ENCODE measurements at places on chromosomes 1 and 21.

DNA sequence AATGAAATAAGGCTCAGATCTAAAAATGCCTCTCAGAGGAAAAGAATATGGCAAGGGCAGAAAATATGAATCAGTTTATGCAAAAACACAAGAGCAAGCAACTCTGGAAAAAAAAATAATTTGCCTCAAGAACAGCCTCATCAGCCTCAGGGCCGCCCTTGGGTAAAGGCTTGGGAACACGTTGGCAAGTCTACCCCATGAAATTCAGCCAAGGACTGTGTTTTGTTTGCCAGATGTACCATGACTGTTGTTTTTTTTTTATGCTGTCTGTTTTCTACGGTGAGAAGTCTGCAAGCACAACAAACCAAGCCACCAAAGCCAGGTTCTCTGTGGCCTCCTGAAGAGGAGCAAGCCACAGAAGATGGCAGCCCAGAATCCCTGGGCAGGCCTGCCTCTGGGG is 18.0 kb downstream of the HHIPL2 start:
- DNase-seq, result no peak

GRCh38 chr1:240562111-240562590 is 49.8 kb downstream of the GREM2 start:
- DNase-seq, result peak; percentile 48

DNA sequence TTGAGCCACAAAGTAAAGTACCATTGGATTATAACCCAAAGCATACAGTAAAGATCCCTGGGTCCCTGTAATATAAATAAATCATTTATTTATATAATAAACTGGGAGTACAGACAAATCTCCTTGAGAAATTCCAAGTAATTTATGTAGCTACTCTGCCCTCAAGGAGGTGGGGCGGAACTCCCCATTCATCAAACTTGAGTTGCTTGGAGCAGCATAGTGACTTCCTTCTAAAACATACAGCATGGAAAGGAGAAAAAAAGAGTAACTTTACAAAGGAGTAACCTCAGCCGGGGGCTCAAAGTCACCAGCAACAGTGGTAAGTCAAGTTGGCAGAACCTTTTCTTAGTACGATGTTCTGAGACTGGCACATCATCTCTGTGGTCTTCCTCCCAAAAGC is 4.5 kb downstream of the LAPTM5 start:
- no peak for DNase-seq

DNA sequence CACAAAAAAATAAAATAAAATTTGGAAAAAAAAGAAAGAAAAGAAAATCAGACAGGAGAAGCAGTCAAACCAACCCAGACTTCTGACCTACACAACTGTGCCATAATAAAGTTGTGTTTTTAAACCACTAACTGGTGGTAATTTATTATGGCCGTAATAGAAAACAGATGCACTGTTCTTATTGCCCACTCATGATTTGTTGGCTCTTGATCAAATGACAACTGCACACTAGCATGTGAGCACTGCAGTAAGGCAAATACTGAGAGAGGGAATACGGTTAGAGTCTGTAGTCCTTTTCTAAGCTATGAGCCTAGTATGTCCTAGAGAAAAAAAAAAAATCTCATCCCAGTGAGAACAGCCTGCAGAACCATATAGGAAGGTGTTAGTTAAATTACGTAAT is 61.2 kb upstream of the TNR start:
- DNase-seq, result peak; percentile 5

GRCh38 chr1:955474-955873 is 3.6 kb downstream of the NOC2L start:
- no peak for DNase-seq

GRCh38 chr1:227765261-227766014 is 30.2 kb downstream of the SNAP47 start:
- DNase-seq, result no peak

GRCh38 chr1:41122851-41123518 is 101.5 kb upstream of the SLFNL1 start:
- DNase-seq, result peak; percentile 88

GRCh38 chr21:34730194-34730593 is 61.4 kb downstream of the CLIC6 start:
- DNase-seq, result no peak

- DNase-seq, result no peak
These were observed 28.6 kb upstream of the STUM start for GRCh38 chr1:226519716-226520598.

- no peak for DNase-seq
These were observed 175.4 kb downstream of the IGSF21 start for GRCh38 chr1:18282851-18283600.

- no peak for DNase-seq
These were observed 408.3 kb downstream of the DSCAM start for GRCh38 chr21:40438616-40439015.

- DNase-seq, result no peak
These were observed 19.4 kb upstream of the EPHB2 start for GRCh38 chr1:22691031-22691753.

DNA sequence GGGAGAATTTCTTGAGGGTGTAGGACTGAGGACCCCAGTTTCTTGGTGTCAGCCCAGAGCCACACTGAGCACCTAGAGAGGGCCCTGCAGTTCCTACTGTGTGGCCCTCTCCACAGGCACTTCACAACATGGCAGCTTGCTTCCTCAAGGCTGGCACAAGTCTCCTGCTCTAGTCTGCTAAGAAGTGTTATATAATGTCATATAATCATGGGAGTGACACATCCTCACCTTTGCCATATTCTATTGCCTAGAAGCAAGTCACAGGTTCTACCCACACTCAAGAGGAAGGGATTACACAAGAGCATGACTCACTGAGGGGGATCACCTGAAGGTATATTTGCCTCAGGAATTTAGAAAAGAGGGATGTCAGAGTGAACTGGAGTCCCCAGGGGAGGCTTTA is 5.5 kb upstream of the SNX27 start:
- DNase-seq, result no peak

DNA sequence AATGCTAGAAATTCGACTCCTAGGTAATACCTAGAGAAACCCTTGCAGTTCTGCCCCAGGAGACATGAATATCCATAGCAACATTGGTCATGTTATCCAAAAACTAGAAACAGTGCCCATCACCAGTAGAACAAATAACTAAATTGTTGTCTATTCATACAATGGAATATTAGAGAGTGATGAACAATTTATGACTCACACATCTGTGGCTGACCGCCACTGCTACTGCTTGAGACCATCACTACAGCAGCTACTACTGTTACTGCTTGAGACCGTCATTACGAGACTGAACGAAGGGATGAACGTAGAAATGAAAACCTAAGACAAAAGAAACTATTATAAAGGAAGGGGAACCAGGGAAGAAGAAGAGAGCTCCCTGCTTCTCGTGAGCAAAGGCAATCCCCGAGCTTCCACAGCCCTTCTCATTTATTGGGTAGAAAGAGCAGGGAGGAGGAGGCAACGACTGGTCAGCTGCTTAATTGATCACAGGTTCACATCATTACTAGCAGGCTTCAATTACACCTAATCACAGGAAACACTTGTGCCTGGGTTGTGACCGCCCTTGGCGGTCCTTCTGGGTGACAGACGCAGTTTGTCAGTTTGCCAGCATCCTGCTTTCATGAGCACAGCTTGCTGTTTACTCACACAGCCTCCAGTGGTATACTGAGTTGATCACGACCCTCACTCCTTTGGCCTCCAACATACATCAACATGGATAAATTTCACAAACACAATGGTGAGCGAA is 14.1 kb upstream of the PADI4 start:
- DNase-seq, result no peak

DNA sequence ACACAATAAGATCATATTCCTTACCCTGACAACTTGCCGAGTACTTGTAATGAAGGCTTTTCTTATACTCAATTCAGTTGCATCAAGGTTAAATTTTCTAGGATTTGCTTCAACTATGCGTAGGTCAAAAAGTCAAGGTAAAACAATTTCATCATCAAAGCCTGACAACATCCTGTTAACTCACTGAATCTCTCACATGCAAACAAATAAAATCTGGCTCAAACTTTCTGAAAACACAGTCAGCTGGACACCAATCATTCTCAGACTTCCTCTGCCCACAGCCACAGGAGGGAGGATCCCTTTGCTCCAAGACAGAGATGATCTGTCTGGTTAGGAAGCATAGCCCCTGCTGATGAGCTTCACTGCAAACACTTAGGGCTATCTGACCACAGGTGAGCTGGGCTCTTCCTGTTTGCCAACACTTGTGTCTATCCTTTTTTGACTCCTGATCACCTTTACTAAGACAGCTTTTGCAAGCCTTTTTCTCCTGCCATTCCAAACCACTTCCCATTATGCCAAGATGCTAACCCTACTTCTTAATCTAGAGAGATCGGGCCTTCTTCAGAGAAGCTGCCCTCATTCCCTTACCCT is 20.0 kb downstream of the STX6 start:
- DNase-seq, result no peak

GRCh38 chr1:230519246-230519645 is 93.1 kb upstream of the PGBD5 start:
- DNase-seq, result no peak

GRCh38 chr1:14495381-14495780 is 103.1 kb upstream of the KAZN start:
- DNase-seq, result no peak

- peak; percentile 83 for DNase-seq
These were observed 3.7 kb upstream of the SDE2 start for GRCh38 chr1:226002667-226003501.

- no peak for DNase-seq
These were observed 106.7 kb upstream of the C8B start for GRCh38 chr1:57072401-57073110.

GRCh38 chr1:154076413-154076812 is 78.5 kb downstream of the NUP210L start:
- no peak for DNase-seq

DNA sequence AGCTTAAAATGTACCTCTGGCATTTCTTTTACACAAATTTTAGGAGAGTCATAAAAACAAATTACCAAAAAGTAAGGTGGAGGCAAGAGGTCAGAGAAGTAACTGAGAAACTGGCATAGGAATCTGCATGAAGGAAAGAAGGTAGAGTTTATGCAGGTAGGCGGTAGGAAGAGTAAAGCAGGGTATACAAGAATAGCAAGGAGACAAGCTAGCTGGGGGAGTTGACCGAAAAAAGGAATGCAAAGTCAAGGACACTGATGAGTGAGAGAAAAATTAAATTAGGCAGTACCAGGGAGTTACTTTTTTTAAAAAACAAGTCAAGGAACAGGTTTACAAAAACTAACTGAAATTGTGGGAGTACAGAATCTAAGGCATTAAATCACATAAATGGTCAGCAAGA is 56.0 kb downstream of the FOXJ3 start:
- peak; percentile 4 for DNase-seq

GRCh38 chr1:7292714-7293419 is 478.2 kb upstream of the VAMP3 start:
- no peak for DNase-seq

- DNase-seq, result no peak
These were observed 26.5 kb upstream of the MTR start for GRCh38 chr1:236768601-236769000.

DNA sequence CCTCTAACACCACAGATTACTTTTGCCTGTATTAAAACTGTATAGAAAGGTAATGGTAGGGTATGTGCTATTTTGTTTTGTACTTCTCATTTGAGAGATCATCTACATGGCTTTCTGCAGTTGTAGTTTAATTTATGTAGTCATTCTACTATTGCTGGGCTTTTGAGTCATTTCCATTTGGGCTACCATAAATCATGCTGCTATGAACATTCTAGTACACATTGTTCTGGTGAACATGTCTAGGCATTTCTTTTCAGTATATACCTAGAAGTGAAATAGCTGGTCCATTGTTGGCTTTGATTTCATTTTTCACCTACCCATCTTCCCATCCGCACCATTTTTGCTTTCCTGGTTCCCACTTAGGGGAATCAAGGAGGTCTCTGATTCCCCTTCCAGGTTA is 18.7 kb downstream of the EDN2 start:
- no peak for DNase-seq

DNA sequence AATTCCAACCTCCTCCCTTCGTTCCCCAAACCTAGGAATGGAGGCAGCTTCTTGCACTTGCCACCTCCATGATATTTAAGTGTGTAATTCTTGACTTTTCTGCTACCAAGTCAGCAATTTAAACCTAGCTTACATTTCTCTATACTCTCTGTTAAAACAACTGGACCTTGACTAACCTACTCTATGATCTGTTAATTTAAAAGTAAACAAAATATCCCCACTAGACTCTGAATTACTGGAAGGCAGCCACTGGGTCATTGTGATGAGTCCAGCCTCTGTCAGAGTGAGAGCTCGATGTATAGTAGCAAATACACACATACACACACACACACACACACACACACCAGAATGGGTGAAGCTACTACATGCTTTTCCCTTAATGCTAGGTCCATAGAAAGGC is 40.0 kb upstream of the DHCR24 start:
- DNase-seq, result peak; percentile 41

GRCh38 chr1:107459204-107459904 is 318.5 kb downstream of the NTNG1 start:
- DNase-seq, result no peak

GRCh38 chr1:174258148-174258550 is 98.8 kb downstream of the RABGAP1L start:
- DNase-seq, result peak; percentile 50

DNA sequence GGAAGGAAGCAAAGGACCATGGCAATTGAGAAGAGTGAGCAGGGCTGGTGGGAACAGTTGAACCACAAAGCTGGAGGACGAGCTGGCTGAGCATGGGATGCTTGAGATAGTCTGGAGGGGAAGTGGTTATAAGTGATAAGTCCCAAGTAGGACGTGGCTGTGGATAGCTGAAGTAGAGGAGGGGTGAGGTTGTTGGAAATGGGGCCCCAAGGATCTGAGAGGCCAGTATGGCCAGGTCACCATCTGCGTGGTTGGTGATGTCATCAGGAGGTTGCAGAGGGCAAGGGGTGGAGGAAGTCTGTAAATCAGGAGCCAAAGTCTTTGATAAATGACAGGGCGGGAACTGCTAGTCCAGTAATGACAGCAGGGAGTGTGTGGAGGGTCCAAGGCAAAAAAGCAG is 11.0 kb upstream of the REN start:
- no peak for DNase-seq

DNA sequence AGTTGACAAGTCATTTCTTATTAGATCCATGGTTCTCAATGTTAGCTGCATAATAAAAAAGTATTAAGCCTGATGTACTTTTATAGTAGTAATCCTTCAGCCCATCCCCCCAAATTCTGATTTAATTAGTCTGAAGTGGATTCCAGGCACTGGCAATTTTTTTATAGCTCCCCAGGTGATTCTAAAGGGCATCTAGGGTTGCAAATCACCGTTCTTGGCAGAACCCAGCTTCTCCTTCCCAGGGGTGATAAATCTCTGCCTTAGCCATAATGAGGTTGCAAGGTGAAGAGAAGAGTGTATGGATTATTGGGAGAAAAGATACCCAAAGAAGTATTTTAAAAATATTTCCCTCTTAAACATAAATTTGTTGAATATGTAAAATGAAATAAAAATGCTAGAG is 43.0 kb upstream of the RXRG start:
- DNase-seq, result no peak

DNA sequence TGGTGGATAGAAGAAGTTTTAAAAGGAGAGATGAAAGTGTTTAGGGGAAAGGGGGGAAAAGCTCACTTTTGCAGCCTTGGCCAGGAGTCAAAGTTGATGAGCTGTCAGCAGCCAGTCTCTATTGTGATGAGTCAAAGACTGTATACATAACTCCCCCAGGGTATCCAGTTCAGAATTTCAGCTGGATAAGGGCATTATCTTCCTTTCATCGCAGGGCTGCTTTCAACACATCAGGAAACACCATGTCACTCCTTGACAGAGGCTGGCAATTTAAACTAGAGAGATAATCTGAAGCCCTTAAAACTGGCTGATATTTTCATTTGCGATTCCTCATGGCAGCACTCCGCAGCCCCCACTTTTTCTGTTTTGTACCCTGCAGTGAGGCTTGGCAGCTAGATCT is 328.5 kb downstream of the TBX15 start:
- peak; percentile 4 for DNase-seq

All from EH (cell line).